Omental fat pad (tissue), 4 donors: ENCODE measurements at places on chromosomes 11 and 22. TPM values are rescaled to one million over a fixed set of nuclear protein-coding genes. Genes with fewer than 3 reads are reported as not detected.

MS4A6A gene
- 167 TPM for total RNA-seq

SULT4A1 gene
- total RNA-seq, result not detected

ENTHD1 gene
- not detected for total RNA-seq

C11orf24 gene
- 16.4 TPM for total RNA-seq

JAM3 gene
- 17.2 TPM for total RNA-seq

ST14 gene
- 49.1 TPM for total RNA-seq

KCNJ1 gene
- not detected for total RNA-seq

CFAP300 gene
- 1.1 TPM for total RNA-seq

DDI1 gene
- not detected for total RNA-seq

LPXN gene
- total RNA-seq, result 40.7 TPM

PTPRCAP gene
- 5.5 TPM for total RNA-seq

RRAS2 gene
- 33.9 TPM for total RNA-seq

GRCh38 chr11:10876158-10876557 lies 18.3 kb upstream of the ZBED5 start:
- no peak for DNase-seq

DNA sequence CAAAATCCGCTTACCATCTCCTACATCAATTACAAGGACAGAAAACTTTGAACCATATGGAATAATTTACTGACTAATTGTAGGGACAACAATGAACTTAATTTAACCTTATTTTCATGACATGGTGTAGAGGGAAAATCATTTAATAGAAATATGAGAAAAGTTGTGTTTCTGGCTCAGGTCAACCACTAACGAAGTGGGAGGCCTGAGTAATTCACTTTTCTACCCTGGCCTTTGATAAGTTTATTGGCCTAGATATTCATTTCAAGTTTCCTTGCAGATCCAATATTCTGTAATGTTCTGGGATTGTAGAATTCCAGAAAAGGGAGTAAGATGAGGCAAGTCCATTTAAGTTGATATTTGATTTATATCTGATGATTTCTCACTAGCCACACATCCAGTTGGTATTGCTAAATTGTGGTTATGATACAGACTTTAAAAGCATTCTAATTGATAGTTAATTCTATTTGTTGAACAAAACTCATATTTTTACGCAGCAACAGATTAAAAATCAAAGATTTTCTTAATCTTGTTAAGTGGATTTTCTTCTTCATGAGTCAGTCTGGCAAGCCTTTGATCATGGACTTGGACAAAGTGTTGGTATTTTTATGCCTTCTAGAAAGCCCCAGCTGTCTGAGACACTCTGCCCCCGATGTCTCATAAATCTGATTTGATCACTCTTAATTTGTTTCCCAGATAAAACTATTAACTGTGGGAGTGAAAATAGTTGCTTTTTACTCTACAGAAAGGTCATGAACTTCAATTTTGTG lies 336.5 kb downstream of the TMEM135 start:
- DNase-seq, result no peak

DNA sequence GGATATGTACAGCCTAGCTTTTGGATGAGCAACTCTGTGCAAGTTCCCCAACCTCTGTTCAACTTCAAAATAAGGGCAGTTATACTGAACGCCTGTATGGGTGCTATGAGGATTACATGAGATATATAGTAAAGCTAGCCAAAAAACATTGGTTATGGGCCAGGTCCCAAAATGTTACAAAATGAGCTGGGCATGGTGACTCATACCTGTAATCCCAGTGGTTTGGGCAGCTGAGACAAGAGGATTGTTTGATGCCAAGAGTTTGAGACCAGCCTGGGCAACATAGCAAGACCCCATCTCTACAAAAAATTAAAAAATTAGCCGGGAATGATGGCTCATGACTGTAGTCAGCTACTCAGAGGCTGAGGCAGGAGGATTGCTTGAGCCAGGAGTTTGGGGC lies 118.4 kb downstream of the TEAD1 start:
- DNase-seq, result no peak

- DNase-seq, result no peak
These were observed 54.5 kb upstream of the NOX4 start for GRCh38 chr11:89545691-89546090.

- no peak for DNase-seq
These were observed 178.2 kb downstream of the LRRC4C start for GRCh38 chr11:41281131-41281742.

GRCh38 chr11:64069401-64070313 lies 33.9 kb downstream of the FLRT1 start:
- DNase-seq, result no peak

- no peak for DNase-seq
These were observed 908.6 kb downstream of the NTM start for GRCh38 chr11:132278801-132279574.

DNA sequence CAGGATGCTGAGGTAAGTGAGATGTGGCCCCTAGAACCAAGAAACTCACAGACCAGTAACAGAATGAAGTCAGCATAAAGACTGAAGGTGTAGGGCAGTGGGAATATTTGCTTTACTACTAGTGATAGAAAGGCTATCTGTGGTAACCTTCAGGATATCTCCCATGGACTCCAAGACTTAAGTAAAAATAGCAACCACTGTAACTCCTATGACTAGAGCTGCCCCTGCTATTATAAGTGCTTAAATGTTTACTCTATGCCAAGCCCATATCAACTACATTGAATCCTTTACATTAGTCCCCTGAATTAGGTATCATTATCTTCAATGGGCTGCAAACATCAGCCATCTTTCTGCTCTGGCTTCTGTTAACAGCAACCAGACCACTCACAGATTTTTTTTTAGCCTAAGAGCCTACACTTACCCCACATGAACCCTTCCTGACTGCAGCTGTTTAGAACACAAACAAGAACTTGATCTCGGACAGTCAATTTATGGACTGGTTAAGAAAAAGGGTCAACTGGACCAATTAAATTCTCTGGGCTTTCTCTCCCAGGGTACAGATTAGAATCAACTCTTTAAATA lies 335.1 kb upstream of the API5 start:
- no peak for DNase-seq

DNA sequence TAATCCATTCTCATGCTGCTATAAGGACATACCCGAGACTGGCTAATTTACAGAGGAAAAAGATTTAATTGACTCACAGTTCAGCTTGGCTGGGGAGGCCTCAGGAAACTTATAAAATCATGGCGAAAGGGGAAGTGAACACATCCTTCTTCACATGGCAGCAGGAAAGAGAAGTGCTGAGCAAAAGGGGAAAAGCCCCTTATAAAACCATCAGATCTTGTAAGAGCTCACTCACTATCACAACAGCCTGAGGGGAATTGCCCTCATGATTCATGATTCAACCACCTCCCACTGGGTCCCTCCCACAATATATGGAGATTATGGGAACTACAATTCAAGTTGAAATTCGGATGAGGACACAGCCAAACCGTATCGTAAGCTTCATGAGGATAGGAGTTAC lies 3.8 kb upstream of the CYB5R2 start:
- DNase-seq, result no peak

- DNase-seq, result no peak
These were observed 32.1 kb upstream of the CLPB start for GRCh38 chr11:72466410-72466809.

GRCh38 chr11:89015614-89016013 lies 50.2 kb downstream of the GRM5 start:
- DNase-seq, result no peak

DNA sequence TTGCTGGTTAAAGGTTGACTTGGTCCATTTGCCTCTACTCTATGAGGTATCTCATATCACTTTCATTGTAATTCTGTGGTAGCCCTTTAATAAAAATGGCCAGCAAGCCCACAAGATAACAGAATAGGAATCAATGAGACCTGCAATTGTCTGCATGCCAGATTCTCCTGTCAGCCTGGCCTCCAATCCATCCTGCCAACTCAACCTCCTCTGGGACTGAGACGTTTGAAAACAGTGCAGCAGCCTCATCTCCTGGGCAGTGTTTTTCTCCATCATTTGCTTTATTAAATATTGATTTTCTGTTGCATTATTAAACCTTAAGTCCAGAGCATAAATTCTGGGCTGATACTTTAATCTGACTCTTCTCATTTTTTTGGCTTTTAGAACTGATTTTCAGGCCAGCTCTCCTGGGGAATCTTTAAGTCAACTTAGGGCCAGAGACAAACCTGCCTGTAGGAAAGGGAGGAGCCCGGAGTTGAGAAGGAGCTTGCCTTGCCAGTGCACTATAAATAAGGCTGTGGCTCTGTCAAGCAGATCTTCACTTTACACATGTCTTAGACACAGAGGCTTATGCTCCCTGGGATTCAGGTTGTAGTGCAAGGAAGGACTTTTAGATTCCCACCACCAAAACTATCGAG lies 798.0 kb downstream of the NTM start:
- no peak for DNase-seq

DNA sequence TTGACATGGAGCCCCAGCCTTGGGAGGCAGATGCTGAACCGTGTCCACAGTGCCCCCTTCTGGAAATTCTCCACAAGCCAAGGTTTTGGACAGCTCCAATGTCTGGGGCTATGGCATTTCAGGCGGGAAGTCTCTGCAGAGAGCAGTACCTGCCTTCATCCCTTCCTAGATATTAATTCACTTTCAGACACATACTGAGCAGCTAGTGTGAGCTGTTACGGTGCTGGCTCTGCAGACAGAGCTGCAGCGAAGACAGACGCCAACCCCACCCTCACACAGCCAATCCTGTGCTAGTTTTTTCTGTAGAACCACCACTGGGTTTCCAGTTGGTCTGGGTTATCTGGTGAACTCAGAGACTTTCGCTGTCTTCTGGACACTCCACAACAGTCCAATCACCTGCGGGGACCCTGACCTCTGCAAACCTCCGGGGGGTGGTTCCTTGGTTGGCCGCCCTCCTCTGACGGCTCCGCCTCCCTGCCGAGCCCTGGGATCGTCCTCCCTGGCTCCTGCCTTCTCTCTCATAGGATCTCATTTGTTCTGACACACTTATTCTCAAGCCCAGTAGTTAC lies 9.1 kb downstream of the LMF2 start:
- DNase-seq, result no peak

DNA sequence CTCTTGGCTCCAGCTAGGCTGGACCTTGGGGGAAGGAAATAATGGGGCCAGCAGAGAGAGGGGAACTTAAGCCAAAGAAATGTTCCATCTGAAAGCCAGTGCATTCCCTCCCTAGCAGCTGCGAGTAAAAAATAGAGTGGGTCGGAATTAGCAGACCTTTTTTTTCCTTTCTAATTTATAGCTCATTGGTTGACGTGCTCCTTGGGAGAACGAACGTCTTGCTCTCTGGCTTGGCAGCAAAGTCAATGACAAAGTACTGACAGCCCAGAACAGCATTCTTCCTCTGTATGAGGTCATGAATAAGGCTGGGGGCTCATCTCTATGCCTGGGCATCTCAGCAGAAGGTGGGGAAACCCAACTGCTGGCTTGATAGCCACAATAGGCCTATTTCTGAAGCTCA lies 65.0 kb downstream of the SEZ6L start:
- DNase-seq, result no peak

DNA sequence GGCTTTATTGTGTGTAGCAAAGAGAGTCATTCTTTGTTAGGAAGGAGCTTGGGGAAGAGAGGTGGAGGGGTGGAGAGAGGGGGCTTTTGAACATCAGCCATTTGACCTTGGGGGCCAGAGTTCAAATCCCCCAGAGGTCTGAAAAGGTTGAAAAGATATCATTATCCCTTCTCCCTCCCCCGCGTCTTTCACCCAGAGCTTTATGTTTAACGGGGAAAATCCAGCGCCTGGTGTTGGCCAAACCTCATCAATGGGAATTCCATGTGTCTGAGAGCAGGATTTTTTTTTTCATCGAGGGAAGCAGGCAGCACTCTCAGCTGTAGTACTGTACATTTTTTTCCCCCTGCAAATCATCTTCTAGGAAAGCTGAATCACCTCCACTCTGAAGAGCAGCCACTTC lies 122.4 kb upstream of the HSD17B12 start:
- DNase-seq, result no peak

DNA sequence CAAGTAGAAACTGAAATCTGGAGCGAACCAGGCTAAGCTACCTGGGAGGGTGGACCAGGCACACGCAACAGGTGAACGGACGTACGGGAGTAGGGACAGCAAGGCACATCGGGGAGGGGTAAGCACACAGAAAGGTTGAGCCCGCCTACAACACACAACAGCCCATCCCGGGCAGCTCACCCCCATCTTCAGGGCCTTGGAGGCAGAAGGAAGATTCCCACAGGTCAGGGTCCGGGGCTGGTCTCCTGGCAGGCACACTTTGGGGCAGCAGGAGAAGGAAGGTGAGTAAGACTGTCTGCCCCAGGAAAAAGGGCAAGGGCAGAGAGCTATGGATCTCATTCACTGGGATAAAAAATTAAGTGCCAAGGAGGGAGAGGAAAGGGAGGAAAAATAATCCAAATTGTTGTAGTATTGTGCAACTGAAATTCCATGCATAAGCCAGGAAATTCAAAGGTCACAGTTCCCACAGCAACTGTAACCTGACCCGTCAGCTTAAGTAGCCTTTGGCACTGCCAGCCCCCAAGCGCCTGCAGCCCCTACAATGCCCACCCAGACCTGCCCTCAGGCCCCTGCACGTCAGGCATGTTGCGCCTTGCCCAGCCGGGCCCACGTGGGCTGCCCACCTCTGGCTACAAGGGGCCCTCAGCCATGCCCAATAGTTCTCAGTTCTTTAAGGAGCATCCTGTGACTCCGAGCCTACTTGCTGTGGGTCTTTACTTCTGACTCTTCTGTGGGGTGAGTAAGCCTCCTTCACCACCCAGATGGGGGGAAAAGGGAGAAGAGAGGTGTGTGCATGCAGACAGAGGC lies 51.8 kb downstream of the MICAL3 start:
- no peak for DNase-seq

GRCh38 chr11:74434528-74434927 lies 32.8 kb downstream of the KCNE3 start:
- no peak for DNase-seq

DNA sequence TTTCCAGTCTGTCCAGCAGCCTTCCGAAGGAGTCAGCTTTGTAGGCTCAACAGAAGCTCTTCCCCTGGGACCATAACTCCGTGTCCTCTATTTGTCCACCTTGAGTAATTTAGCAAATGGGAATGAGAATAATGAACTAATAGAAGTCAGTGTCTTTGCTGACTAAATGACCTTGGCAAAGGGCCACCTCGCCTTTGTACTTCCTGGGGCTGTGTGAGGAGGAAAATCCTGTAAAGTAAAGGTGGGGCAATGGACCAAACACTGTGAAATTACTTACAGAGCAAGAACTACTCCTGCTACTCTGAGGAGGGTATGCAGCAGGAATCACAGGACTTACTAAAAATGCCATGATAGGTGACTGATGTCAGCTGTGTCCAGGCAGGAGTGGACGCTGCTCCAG lies 36.2 kb upstream of the CSNK2A3 start:
- no peak for DNase-seq

DNA sequence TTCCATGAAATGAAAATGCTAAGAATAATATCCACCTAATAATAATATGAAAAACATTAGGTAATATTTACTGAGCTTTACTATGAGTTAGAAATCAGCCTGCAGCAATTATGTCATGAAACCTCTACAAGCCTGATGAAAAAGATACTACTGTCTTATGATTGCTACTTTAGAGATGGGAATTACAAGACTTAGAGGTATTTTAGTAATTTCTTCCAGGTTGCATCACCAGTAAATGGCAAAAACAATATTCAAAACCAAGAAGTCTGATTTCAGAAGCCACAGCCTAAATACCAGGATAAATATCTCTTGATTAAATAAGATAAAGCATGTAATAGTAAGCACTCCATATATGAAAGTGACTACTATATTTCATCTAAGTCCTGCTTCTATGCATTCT lies 13.8 kb downstream of the OR5B21 start:
- no peak for DNase-seq
